ENCODE measurements at places on chromosomes 3 and 15. TPM values are rescaled to one million over a fixed set of nuclear protein-coding genes. Genes with fewer than 3 reads are reported as not detected.

DNA sequence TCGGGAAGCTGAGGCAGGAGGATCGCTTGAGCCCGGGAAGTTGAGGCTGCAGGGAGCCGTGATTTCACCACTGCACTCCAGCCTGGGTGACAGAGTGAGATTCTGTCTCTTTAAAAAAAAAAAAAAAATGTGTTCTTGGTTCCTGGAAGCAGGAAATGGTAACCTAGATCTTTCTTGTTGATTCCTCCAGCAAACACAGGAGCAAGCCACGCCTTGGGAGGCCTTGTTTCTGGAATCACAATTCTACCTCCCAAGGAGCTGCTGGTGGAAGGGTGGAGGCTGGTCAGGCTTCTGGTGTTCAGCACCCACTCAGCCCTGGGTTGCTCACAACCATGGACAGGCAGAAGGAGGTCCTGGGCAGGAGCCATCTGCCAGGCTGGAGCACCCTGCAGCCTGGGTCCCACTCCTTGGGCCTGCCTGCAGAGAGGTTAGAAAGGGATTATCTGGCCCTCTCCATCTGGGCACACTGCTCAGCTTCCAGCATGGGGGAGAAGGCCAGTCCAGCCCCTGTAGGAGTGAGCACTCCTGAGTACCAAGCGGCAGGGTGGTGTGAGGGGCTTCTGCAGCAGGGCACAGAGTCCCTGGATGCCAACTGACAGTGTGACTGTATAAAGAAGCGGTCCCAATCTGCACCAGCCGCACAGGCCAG, 65.6 kb downstream of the ABTB1 start:
- H3K4me1 ChIP-seq, result peaks cover 10% of the 10 kb centered on the region
- H3K27ac ChIP-seq, result peak overlapping the region; percentile 85
- H3K4me3 ChIP-seq, result no peak overlapping the region
- no peaks in the 10 kb centered on the region for H3K27me3 ChIP-seq

- H3K27ac ChIP-seq, result no peak overlapping the region
- H3K36me3 ChIP-seq, result no peaks in the 10 kb centered on the region
- no peak for DNase-seq
- H3K27me3 ChIP-seq, result no peaks in the 10 kb centered on the region
- H3K4me3 ChIP-seq, result no peak overlapping the region
Measured at GRCh38 chr3:127775398-127776109, 46.8 kb downstream of the MGLL start.

SMCO1 gene
- total RNA-seq, result not detected

PTX3 gene
- 2.7 TPM for total RNA-seq

CFAP161 gene
- 0.50 TPM for total RNA-seq

DNA sequence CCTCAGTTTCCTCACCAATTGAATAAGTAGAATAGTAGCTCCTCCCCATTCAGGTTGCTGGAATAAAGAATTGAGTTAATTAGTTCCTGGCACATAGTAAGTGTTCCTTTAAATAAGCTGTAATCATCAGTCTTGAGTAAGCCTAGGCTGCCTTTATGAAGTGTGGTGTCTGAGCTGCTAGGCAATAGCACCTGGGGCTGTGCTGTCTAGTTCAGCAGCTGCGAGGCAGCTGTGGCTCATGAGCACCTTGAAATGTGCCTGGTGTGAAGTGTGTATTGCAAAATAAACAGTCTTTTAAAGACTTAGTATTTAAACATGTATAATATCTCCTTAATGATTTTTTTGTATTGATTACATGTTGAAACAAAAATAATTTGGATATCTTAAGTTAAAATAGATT, 77.6 kb downstream of the TOP2B start:
- H3K27ac ChIP-seq, result no peak overlapping the region
- H3K36me3 ChIP-seq, result peaks cover 10% of the 10 kb centered on the region
- DNase-seq, result no peak
- no peaks in the 10 kb centered on the region for H3K4me1 ChIP-seq
- H3K27me3 ChIP-seq, result no peaks in the 10 kb centered on the region

DNA sequence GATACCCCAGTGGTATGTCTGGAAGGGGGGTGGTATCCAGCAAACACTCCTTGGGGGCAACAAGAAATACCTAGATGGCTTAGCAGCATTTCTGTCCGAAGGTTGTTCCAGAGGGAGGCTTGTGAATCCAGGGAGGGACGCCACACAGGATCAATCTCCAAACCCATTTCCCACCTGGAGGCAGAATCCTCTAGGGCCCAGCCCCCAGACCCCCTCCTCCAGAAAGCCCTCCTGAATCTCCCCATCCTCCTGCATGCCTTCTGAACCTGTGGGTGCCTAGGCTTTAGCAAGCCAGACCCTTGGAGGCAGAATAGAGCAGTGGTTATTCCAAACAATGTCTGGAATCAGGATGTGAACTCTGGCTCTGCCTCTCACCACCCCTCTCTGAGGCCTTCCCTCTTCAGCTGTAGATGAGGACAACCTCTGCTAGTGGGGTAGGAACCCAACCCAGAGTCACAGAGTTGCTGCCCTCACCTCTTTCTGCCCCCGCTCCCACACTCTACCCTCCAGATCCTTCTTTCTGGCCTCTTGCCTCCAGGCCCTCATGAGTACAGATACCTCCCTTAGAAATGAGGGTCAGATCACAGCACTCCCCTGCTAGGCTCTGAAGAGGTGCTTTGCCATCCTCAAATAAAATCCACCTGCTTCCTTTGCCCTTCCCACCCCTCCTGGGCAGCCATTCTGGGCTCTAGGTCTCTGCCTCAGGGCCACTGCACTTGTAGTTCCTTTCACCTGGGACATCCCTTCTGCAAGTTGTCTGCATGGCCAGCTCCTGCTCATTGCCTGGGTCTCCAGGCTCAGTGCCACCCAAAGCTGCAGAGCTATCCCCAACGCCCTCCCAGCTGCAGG, 8.1 kb downstream of the CISH start:
- no peak for DNase-seq
- peak overlapping the region; percentile 99 for H3K27ac ChIP-seq
- no peaks in the 10 kb centered on the region for H3K27me3 ChIP-seq
- no peak overlapping the region for H3K4me3 ChIP-seq

DNA sequence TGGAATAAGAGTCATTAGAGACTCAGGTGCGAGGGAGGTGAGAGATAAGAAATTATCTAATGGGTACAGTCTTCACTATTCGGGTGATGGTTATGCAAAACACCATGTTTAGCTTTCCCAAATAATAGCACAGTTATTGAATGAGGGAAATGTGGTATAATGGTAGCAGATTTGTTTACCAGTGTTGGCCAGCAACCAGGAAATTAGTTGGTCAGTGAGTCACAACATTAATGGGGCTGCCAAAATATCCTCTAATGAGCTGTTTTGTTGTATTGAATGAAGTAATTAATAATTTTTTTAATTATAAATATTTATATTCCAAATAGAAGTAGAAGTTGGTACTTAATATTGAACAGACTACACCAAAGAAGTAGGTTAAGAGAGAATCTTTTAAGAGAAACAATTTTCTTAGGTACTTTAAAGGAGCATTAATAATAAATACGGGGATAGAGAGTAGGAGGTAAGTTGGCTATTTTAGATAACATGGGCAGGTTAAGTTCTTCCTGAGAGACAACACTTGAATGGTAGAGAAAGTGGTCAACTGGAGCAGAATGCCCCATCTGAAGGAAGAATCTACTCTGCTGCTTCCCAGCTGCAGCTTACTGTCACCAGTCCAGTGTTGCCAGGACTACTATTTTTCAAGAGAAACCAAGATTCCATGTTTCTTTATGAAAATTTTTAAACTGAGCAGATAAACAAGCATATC, 218.8 kb downstream of the UBE2E2 start:
- no peaks in the 10 kb centered on the region for H3K27me3 ChIP-seq
- H3K4me3 ChIP-seq, result no peak overlapping the region
- no peaks in the 10 kb centered on the region for H3K4me1 ChIP-seq

- no peaks in the 10 kb centered on the region for H3K36me3 ChIP-seq
- H3K27me3 ChIP-seq, result no peaks in the 10 kb centered on the region
- DNase-seq, result no peak
- no peaks in the 10 kb centered on the region for H3K4me1 ChIP-seq
Measured at GRCh38 chr3:118137778-118138177, 896.9 kb downstream of the IGSF11 start.

DNA sequence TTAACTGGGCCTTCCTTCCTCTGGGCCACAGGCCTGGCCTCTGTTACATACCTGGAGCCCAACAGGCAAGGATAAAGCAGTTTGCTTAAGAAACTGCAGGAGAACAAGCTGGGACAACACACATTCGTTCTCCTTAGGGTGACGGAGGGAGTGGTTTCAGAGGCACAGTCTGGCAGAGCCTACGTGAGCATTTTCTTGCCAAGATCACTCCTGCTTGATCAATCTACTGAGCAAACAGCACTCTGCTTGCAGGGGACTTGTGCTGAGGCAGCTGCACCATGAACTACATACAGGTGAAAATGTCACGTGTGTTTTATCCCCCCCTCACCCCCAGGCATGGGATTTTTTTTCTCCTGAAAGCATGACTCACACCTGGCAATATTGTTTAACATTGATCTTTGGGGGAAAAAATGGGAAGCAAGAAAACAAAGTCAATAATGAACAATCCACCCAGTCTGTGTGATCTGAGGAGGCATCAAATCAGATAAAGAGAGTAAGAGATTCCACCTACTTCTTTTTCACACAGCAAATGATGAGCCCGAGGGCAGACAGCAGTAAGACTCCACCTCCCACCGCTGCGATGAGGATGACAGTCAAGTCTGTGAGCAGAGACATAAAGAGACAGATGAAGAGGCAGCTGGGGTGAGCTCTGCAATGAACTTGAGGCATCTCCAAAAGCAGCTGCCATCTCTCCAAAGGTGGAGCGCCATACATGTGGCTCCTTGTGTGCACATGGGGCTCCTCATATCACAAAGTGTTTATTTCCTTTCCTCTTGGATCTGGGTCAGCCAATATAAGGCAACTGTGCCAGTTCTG, 57.4 kb downstream of the CDCP1 start:
- no peaks in the 10 kb centered on the region for H3K27me3 ChIP-seq
- H3K4me3 ChIP-seq, result no peak overlapping the region
- no peak for DNase-seq
- H3K27ac ChIP-seq, result no peak overlapping the region
- H3K36me3 ChIP-seq, result no peaks in the 10 kb centered on the region

- H3K4me3 ChIP-seq, result no peak overlapping the region
- H3K4me1 ChIP-seq, result no peaks in the 10 kb centered on the region
- no peak overlapping the region for H3K27ac ChIP-seq
- H3K27me3 ChIP-seq, result no peaks in the 10 kb centered on the region
- no peaks in the 10 kb centered on the region for H3K36me3 ChIP-seq
- DNase-seq, result no peak
Measured at GRCh38 chr3:25901796-25902195, 111.9 kb downstream of the OXSM start.

- H3K4me1 ChIP-seq, result no peaks in the 10 kb centered on the region
- no peak overlapping the region for H3K4me3 ChIP-seq
- H3K36me3 ChIP-seq, result no peaks in the 10 kb centered on the region
Measured at GRCh38 chr3:31481697-31482096, 51.0 kb upstream of the STT3B start.

DNA sequence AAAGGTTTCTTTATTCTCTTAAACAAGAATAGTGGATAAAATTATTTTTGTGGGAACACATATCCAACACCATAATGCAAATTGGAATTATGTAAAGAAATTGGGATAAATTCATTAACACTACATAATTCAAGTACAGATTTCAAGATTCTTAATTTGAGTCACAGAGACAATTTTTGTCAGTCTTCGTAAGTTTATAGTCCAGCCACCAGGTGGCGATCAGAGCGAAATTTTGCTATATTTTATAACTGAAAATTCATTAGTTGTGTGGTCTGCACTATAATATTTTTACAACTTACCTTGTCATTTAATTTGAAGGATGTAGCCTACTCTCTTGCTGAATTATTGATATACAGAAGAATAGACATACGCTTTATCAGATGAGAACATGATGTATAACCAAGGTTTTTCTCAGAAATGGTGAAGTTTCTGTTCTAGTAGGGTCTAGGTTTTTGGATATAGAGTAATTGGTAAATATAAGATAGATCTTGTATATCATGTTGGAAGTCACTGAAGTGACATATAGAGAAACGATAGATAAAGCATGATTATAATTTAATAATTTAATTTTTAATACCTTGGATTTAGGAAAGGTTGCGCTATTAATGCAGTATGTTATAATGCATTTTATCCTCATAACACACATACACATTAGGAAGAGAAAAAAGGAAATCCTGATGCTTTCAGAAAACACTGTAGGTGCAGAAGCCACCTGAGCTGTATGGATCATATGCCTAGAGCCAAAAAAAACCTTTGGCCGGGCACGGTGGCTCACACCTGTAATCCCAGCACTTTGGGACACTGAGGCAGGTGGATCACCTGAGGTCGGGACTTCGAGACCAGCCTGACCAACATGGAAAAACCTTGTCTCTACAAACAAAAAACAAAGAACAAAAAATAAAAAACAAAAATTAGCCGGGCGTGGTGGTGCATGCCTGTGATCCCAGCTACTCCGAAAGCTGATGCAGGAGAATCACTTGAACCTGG, 31.7 kb downstream of the PLSCR4 start:
- H3K4me3 ChIP-seq, result no peak overlapping the region
- H3K36me3 ChIP-seq, result no peaks in the 10 kb centered on the region

C3orf18 gene
- 6.2 TPM for total RNA-seq

MESP2 gene
- total RNA-seq, result 0.47 TPM

INSYN1 gene
- 4.2 TPM for total RNA-seq

DNA sequence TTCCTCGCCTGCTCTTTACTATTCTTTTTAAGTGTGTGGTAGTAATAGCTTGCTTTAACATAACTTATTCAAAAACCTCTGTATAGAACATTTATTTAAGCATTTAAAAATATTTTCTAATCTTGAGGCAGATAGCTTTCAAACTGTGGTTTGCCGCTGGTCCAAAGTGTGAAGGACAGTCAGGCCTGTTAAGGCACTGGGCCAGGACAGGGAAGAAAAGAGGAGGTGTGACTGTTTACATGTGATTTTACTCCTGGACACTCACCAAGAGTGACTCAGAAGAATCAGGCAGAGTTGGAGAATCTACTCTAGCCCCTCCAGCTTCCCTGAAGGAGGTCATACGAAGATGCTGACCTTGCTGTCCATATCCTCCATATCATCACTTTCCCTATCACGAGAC, 44.7 kb downstream of the CEP152 start:
- DNase-seq, result no peak
- H3K36me3 ChIP-seq, result no peaks in the 10 kb centered on the region
- no peak overlapping the region for H3K27ac ChIP-seq
- H3K4me1 ChIP-seq, result no peaks in the 10 kb centered on the region
- no peak overlapping the region for H3K4me3 ChIP-seq

GRCh38 chr3:171333784-171334464, 126.3 kb downstream of the TNIK start:
- H3K4me1 ChIP-seq, result peaks cover 34% of the 10 kb centered on the region
- H3K36me3 ChIP-seq, result no peaks in the 10 kb centered on the region
- DNase-seq, result no peak
- peak overlapping the region; percentile 62 for H3K27ac ChIP-seq
- H3K27me3 ChIP-seq, result no peaks in the 10 kb centered on the region
- no peak overlapping the region for H3K4me3 ChIP-seq

MYZAP gene
- 3.3 TPM for total RNA-seq

GRCh38 chr3:192851821-192852372, 65.8 kb downstream of the MB21D2 start:
- no peak overlapping the region for H3K4me3 ChIP-seq
- H3K27ac ChIP-seq, result no peak overlapping the region
- H3K36me3 ChIP-seq, result no peaks in the 10 kb centered on the region
- no peaks in the 10 kb centered on the region for H3K27me3 ChIP-seq
- H3K4me1 ChIP-seq, result peaks cover 14% of the 10 kb centered on the region
